Retinal pigment epithelial cell (primary cell): ENCODE measurements at places on chromosomes 5 and 9.

DNA sequence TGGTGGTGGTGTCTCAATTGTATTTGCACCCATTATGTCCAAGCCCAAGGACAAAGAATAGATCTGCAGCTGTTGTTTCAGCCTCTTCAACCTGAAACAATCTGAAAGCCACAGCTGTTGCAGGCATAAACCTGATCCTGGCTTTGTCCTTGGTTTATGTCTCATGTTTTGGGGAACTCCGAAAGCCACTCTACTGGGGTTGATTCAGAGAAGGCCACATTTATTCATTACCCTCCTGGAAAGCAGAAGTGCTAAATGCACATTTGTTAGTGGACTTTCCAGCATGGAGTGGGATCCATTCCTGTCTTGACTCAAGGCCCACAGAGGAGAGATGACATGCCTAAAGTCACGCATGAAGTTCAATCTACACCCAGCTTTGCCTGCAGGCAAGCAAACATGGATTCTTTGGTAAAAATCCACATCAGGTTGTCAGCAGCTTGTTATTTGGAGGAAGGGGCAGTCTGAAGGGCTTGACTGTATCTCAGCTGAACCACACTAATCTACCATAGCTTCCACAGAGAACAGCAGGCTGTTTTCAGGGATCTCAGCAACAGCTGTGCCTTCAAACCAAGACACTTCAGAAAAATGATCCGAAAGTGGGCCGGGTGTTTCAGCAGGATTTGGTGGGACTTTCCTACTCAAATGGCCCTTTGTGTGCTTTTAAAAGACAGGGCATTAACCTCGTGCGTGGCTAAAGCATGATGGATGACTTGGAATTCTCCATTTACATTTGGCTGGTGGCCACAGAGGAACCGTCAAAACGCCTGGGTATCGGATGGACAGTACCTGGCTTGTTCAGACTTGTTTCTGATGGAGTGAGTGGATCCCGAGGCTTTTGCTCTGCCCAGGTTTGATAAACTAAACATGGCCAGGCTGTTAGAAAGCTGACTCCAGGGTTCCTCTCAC lies 36.2 kb upstream of the ADAM19 start:
- DNase-seq: no peak

- DNase-seq: no peak
These were observed 42.0 kb downstream of the TMEM174 start for GRCh38 chr5:73214996-73215395.

- DNase-seq: no peak
These were observed 92.9 kb downstream of the GLDC start for GRCh38 chr9:6552498-6553121.

DNA sequence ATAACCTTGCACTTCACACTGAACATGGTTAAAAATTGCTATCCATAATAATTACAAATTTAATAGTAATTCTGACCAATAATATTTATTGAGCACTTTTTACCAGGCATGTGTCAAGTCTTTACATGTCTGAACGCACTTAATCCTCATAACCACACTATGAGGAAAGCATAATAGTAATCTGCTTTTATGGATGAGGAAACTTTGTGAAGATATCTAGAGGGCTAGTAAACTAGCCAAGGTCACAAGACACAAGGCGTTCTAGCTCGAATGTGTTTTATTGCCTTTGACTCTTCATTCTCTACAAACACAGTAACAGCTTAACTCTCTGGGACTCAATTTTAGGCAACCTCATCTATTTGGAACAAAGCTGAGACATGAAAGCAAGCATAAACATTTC lies 205.1 kb downstream of the ARHGEF28 start:
- no peak for DNase-seq

DNA sequence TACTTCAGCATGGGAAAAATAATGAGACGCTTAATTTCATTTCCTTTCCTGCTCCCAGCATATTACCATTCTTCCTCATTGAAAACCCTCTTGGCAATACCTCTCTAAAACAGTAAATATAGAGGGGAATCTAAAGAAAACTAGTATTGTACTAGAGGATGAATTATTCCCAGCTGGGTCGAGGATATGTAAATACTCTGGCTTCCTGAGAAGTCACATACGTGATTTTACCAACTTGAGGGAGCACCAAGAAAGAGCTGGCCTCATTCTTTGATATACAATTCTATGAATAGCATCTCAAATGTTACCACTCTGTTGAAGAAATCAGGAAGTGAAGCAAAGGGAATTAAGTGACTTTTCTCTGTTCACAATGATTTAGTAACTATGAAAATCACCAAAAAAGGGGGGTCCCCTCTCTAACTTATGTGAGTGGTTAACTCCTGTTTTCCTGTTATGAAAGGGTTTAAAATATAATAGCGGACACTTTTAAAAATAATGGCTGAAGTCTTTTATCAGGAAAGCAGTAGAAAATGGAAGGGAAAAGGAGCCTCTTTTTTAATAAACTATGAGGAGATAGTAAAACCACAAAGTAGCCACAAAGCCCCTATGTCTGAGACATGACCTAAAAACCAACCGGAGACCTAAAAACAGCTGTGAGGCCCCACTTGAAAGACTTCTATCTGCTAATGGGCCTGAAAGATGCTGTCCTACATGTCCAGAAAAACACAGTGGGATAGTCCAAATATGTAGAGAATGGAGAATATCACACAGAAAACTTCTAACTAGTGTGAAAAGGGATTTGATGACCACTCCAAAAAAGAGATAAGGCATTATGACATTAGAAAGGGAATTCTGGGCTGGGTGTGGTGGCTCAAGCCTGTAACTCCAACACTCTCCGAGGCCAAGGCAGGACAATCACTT lies 42.6 kb downstream of the LPAR1 start:
- DNase-seq: no peak

GRCh38 chr5:133731951-133732350 lies 119.6 kb upstream of the FSTL4 start:
- no peak for DNase-seq

DNA sequence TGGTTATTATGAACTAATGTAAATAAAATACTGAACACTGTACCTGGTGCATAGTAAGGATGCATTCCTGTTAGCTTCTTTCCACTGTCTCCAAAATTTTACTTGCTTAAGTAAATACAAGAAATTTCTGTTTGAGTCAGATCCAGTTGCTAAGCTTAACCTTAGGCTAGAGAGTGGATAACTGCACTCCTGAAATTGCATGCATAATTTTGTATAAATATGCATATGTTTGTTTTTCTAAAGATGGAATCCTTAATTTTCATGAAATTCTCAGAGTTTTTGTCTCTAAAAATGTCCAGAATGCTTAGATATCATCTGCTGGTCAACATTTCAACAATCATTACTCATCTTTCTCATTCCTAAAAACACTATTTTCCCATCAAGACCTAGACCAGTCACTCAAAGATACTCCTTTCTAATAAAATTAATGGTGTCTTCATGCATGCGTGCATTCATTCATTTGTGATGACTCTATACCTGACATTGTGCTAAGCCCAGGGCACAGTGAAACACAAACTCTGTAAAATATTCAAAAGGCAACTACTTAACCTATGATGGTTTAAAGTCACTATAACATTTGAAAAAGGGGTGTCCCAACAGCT lies 284.8 kb downstream of the SEC61B start:
- no peak for DNase-seq
